ENCODE measurements at places on chromosomes 13 and 19.

GRCh38 chr19:41298348-41298964 is 11.5 kb upstream of the CCDC97 start:
- DNase-seq, result no peak

DNA sequence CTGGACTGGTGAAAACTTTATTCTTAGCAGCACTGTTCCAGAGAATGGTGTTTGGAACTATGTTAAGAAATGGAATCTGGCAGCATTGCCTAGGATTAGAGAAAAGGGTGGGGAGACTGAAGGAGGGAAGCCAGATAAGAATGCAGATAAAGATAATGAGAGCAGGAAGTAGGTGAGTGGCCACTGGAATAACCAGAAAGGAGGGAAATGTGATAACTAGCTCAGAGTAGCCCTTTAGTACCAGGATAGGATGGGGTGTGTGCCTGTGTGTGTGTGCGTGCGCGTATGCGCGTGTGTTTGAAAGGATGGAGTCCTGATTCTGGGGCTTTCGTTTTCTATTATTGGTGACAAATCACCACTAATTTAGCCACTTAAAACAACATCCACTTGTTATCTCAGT is 33.4 kb upstream of the FRY start:
- no peak for DNase-seq

- no peak for DNase-seq
Observed at GRCh38 chr13:21905486-21905885, 234.6 kb downstream of the FGF9 start.

DNA sequence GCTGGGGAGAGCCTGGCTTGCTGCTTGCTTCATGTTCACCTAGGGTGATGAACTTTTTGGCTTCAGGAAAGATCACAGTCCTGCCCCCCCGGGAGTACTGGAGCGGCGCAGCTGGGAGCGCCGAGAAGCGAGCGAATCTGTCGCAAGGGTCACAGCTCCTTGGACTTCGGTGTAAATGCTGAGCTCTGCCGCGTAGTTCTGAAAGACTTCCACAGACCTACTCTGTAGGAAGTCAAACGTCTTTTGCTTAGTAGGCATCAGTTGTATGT is 2.7 kb downstream of the ING1 start:
- no peak for DNase-seq

GRCh38 chr13:38759390-38759789 is 72.5 kb downstream of the FREM2 start:
- no peak for DNase-seq

DNA sequence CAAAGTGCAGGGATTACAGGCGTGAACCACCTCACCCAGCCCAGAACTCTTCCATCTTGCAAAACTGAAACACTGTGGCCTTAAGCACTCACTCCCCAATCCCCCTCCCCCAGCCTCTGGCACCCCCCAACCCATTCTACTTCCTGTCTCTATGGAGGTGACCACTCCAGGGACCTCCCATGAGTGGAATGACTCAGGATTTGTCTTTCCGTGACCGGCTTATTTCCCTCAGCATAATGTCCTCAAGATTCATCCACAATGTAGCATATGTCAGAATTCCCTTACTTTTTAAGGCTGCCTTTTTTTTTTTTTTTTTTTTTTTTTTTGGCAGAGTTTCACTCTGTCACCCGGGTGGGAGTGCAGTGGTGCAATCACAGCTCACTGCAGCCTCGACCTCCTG is 3.6 kb upstream of the F2RL3 start:
- no peak for DNase-seq

DNA sequence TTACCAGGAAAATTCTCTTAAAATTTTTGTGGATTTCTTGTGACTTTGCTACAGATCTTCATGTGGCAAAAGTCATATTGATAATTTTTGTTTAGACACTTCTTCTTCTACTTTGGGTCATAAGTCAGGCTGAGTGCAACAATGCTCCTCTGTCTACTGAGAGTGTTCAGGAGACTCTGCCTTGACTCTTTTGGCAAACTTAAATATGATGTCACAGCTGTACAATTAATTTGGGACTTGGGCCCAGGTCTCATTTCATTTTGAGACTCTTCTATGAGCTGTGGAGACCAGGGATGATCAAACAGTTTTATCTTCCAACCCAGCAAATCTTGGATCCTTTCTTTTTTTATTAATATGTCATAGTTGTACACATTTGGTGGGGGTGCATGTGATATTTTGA is 19.7 kb upstream of the IPO5 start:
- DNase-seq, result no peak

DNA sequence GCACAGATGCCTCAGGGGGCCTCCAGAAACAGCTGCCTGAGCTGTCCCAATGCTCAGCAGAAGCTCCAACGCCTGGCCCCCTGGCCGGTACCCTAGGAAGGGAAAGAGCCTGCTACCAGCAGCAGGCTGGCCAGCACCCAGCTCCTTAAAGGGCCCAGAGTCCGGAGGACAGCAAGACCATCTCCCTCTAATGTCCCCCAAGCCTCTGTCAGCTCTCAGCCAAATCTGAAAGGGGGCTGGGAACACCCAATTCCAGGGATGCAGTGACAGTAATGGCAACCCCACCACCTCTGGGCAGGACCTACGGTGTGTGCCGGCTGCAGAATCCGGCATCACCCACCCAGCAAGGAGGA is 4.2 kb downstream of the PPP6R1 start:
- DNase-seq, result no peak

DNA sequence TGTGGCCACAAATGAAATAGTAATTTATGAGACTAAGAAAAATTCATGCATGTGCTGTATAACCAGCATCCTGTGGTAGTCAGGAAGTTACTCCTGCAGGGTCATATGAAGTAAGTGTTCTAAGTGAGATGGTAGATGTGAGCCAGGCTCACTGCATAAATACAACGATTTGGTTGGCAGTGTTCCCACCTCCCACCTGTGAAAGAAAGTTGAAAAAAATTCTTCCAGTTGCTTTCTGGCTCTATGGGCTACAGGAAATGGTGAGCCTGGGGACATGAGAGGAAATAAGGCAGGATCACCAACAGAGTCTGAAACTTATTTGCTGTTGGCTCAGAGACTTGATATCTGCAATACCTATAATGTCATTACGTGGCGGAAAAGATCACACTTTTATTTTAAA is 301.7 kb upstream of the SPRY2 start:
- no peak for DNase-seq
